ENCODE measurements at places on chromosomes 11 and 22.

DNA sequence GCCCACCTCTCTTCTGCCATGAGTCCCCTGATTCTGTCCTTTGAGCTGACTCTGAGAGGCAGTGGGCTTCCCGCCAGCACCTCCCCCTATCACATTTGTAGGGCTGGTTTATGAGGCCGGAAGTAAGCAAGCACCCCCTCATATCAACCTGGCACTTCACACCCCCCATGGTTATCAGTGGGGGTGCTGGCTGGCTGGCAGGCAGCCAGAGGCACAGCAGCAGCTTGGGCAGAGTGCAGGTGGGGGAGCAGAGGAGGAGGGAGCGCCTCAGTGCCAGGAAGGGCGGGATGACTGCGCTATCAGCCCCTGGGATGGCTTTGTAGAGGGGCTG is 22.9 kb upstream of the CHRM4 start:
- DNase-seq, result no peak

DNA sequence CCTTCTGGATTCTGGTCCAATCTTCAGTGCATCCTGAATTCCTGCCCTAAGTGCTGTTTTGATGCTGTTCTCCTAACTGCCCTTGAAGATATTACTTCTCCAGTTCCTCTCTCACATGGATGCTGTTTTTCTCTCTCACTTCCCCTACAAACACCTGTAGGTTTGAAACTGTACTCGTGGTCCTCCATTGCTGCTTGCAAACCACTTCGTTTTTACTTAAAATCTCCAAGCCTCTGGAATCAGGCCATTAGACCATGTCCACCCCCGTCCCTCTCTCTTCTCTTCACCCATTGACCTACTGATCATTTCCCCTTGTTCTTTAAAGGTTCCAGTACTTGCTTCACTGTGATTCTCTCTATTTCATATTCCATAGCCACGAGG is 988.1 kb downstream of the NTM start:
- no peak for DNase-seq

DNA sequence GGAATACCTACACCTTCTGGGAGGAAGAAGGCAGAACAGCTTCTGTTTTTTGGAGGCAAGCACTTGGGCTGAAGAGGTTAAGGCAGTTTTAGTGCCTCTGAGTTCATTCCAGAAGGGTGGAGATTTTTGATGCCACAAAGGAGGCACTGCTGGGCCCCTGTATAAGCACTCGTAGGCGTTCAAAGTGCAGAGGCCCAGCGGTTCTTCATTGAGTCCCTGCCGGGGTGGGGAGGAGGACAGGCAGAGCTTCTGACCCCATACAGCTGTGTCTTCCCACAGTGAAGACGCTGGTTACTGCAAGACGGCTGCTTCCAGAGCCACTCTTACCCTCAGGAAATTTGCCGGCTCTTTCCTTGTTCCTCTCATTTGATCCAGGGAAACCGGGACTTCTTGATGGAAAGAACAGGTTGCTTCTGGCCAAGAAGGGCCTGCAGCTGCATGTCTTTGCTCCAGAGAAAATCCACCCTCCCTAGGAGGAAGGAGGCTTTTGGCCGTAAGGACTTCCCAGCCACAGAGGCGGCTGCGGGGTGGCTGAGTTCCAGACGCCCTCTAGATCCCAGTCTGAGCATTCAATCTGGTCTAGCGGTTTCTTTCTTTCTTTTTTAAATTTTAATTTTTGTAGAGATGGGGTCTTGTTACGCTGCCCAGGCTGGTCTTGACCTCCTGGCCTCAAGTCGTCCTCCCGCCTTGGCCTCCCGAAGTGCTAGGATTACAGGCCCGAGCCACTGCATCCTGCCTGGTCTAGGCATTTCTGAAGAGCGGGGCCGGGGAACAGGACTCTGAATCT is 9.4 kb downstream of the ADAMTS15 start:
- no peak for DNase-seq

DNA sequence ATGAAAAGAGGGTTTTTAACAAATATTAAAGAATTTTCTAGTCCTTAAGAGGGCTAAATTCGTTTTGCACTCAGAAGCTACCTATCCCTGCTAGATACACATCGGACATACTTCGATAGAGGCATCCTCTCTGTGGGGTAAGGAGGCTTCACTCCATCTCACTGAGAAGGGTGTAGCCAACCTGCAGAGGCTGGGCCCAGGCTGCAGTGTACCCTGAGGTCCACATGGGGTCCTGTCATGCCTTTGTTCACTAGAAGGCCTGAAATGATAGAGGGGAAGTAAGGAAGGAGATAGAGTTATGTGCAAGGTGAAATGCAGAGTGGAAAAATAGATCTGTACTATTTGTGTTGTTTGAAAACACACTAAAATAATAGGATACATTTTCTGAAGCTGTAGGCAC is 45.6 kb downstream of the IGSF9B start:
- DNase-seq, result no peak

DNA sequence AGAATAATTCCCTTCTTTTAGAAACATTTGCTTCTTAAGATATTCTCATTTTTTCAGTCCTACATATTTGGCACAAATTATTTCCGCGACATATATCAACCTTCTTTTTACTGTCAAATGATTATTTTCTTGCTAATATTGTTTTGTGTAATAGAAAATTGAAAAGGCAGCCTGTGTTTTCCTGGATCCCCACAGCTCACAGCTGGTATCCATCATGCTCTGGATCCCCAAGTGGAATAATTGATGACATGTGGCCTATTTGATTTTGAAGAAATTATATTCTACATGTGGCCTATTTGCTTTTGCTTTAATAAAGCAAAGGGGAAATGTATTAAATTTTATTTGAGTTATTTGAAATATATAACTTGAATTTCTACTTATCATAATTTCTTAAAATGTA is 199.4 kb upstream of the LUZP2 start:
- no peak for DNase-seq

- no peak for DNase-seq
Measured at GRCh38 chr11:44004452-44005062, 43.2 kb upstream of the ACCSL start.

- DNase-seq, result no peak
Measured at GRCh38 chr22:36222887-36223450, 16.4 kb downstream of the APOL2 start.

DNA sequence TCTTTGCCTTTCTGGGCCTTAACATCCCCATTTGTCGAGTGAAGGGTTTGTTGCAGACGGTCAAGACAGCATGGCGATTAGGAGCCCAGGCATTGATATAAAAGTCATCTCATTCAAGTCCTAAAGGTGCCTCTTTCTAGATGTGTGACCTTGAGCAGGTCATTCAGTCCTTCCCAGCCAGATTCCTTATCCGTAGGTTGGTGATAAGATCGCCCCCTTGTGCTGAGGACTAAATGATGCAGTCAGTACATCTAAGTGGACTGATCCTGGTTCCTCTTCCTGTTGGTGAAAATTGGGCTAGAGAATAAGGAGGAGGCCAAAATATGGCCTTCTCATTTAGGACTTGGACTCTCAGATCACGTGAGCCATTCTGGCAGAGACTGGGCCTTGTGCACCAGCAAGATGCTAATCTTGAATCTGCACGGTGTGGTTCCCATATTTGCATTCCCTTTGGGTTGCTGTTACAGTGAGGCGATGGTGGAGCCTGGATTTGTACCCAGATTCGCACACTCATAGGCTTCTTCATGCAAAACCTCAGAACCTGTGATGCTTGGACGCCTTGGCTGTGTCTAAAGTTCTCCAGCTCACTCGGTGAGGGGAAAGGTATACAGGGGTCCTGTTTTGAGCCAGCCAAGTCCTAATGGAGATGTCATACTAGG is 156.8 kb downstream of the MYO18B start:
- peak; percentile 32 for DNase-seq

DNA sequence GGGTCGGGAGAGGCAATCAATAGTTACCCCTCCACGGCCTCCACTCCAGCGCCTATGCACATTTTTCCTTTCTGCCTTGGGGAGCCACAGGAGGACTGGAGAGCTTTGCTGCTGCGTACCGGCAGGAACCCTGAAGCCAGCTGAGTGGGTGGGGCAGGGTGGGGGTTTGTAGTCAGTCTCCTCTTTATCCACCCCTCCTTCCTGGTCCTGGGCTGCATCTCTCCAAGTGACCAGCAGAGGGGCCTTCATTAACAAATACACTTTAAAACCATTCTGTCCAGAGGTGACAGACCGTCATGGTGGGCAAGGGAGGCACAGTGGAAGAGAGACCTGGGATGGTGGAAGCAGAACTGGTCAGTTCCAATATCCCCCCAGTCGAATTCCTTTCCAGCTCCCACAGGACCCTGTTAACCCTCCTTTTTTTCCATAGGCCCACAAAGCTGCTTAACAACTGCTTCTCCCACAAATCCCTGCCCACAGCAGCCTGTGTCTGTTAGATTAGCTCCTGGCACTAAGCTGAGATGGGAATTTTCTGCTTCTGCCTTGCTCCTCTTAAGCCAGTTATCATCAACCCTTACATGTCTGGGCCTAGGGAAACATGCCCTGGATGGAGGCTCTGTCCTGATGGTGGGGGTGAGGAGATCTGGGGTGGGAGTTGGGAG is 3.9 kb upstream of the ABCG4 start:
- DNase-seq, result no peak

- no peak for DNase-seq
Measured at GRCh38 chr11:111376181-111376871, 2.7 kb downstream of the POU2AF1 start.

- DNase-seq, result no peak
Measured at GRCh38 chr11:27653990-27654758, 46.1 kb downstream of the BDNF start.
